ENCODE measurements at places on chromosomes 4 and X.

- no peak for DNase-seq
These were observed 1875.0 kb upstream of the PCDH7 start for GRCh38 chr4:28845158-28845557.

DNA sequence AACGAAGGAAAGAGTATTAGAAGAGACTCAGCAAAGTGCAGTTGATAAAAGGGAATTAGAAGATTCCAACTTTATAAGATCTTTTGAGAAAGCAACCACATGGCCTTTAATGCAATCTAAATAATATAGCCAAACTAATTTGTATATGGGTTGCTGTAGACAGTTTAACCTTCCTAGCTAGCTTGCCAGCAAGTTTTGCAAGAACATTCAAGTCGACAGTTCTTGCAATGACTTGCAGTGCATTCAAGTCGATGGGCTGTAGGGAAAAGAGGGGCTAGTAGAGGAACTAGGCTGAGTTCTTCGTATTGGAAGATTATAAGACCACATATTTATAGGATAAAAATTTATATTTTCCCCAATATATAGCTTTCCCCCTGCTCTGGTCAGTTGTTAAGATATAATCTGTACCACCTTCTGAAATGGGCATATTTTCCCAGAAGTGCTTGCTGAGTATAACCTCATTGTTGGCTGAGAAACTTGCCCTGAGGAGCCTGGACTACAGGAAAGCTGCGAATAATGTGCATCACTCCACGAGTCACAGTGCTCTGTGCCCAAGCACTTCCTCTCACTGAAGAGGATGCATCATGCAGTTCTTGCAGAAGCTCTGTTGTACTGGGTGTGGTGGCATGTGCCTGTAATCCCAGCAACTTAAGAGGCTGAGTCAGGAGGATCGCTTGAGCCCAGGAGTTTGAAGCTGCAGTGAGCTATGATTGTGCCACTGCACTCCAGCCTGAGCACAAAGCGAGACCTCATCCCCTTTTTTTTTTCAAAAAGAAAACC is 56.7 kb downstream of the DOCK11 start:
- DNase-seq: no peak

DNA sequence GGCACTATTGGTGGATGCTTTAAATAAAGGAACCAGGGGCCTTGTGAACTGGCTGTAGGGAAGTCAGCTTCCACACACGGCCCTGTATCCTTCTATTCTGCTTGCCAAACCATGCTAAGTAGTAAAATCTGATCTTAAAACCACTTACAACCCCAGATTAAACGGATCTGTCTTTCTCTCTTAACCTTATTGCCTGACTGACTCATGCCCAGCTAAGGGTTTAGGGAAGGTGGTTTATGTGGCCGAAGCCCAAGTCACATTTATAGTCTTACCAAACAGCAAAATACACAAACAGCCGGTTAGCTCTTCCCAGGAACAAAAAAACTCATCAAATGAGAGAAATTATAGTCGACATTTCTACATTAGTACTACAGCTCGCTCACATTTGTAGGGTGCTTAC is 988.4 kb upstream of the TENM3 start:
- DNase-seq: no peak

DNA sequence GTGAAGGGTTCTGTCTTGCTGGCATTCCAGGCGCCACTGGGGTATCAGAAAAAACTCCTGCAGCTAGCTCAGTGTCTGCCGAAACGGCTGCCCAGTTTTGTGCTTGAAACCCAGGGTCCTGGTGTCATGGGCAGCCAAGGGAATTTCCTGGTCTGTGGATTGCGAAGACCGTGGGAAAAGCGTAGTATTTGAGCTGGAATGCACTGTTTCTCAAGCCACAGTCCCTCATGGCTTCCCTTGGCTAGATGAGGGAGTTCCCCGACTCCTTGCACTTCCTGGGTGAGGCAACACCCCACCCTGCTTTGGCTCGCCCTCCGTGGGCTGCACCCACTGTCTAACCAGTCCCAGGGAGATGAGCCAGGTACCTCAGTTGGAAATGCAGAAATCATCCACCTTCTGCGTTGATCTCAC is 40.1 kb downstream of the NOP14 start:
- no peak for DNase-seq

DNA sequence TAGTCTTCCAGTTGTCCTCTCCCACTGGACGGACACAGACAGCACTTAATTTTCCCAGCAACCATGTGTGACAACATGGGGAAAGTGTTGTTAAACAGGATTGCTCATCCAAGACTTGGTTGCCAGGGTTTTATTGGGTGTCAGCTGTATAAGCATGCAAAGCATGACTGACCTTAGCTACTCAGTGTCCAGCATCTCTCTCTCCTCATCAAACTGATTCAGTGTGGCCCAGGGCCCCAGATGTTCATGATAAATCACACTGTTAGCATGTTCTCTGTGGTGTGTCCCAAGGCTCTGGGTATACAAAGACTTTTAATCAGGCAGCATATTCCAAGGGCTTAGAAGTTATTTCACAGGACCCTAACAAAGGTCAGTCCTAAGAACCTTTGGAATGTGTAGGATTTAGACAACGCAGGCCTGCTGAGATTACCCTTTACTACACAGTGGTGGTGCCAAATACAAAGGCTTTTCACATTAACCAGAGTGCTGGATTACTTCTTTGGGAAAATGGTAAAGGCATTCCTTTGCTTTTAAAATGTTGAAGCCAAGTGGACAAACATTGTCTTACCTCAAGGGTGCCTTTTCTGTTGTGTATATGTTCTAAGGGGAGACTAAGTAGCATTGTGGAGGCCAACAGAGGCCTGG is 213.3 kb downstream of the GLUD2 start:
- DNase-seq: no peak

- DNase-seq: no peak
These were observed 88.0 kb upstream of the MAGEB18 start for GRCh38 chrX:26050099-26050498.

DNA sequence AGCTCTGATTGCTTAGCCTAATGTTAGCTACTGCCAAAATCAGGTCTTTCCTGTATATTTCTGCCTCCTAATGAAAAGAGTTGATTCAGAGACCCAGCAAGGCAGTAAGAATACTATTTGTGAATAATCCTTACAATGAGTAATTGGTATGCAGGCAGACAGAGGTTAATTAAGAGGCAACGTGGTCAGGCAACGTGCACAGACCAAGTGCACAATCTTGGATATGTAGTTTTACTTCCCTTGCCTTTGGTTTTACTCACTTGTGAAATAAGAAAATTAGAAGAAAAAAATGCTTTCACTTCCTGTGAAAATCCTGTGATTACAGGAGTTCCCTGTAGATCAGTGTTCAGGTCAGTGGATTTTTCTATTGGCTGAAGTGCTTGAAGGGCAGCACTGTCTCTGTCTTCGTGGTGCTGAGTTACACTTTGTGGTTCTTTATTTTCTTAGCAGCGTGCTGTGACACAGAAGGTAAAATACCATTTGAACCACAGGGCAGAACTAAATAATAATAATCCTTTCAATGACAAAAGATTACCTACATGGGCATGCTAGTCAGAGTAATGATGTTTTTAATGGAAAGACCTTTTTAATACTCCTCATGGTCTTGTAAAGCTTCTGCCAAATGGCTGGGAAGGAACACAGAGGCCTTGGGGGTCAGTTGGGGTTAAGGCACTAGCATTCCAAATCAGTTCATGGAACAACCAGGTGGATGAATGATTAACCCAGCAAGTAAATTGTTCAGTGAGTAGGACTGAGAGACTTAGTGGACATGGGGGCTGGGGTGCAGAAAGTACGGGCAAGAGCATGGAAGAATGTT is 430.9 kb downstream of the MAPK10 start:
- peak; percentile 9 for DNase-seq

GRCh38 chr4:101604976-101605375 is 185.6 kb upstream of the BANK1 start:
- no peak for DNase-seq

GRCh38 chrX:12978205-12979025 is 3.5 kb downstream of the TMSB4X start:
- peak; percentile 93 for DNase-seq

- no peak for DNase-seq
These were observed 67.2 kb downstream of the SLIT2 start for GRCh38 chr4:20318909-20319277.

- peak; percentile 37 for DNase-seq
These were observed 408 bp downstream of the TMEM33 start for GRCh38 chr4:41935652-41936021.

GRCh38 chr4:22233230-22233629 is 282.6 kb downstream of the ADGRA3 start:
- no peak for DNase-seq

- DNase-seq: no peak
These were observed 74.7 kb upstream of the TBL1X start for GRCh38 chrX:9390121-9390520.

DNA sequence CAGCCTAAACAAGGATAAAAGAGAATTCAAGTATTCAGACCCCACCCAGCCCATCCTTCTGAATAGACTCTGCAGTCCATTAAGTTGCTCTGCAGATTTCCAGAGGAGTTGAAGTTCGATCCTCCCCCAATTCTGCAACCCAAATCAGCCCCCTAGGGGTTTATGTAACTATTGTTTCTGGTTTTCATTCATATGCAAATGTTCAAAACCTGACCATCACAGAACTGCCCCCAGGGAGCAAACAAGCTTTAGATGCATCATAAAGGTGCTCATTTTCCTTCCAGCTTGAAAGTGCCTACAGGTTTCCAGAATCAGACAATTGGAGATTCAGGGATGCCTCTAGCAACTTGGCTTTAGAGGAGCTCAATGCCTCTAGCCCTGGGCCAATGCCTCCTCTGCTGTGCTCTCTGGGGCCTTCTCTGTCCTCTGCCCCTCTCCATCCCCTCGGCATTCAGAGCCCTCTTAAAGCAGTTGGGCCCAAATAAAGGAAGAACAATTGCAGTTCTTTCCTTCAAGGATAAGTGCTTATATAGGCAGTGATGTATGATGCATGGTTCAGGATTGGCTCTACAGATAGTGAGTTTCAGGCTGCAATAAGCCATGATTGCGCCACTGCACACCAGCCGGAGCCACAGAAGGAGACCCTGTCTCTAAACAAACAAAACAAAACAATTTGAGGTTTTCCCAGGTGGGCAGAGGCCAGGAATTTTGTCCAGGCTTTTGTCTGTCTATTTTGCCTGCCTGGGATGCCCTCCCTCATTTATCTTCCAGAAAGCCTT is 23.5 kb upstream of the SPINK2 start:
- peak; percentile 28 for DNase-seq

DNA sequence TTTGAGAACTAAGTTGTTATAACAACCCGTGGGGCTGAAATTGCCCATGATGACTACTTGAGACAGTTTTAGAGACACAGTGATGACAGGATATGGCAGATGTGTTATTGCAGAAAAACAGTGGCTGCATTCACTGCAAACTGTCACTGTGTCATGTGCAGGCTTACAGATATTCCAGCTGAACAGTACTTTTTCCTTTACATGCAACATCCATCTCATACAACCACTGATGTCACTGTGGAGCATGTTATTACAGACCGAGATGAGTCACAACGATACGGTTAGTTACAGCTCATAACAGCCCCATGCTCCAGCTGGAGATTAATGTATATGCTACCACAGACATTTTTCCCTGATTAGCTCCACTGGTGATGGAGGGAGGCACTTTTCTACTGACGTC is 207.4 kb downstream of the TMA16 start:
- peak; percentile 71 for DNase-seq

DNA sequence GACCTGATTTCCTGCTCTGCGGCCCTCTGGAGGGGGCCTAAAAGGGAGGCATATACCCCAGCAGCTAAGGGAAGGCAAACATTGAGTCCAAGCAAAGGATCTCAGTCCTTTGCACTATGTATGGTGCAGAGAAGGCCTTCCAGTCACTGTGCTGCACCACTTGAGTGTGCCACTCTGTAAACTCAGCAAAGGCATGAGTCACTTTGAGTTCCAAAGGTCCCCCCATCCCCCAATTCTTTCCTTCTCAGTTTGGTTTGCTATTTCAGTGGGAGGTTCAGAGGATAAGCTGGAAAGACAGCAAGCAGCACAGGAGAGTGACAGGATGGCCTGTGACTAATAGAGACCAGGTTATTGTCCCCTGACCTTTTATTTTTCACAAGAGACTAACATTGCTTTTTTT is 131.3 kb downstream of the FHDC1 start:
- no peak for DNase-seq

- no peak for DNase-seq
These were observed 87.9 kb upstream of the PSAPL1 start for GRCh38 chr4:7522452-7523220.

DNA sequence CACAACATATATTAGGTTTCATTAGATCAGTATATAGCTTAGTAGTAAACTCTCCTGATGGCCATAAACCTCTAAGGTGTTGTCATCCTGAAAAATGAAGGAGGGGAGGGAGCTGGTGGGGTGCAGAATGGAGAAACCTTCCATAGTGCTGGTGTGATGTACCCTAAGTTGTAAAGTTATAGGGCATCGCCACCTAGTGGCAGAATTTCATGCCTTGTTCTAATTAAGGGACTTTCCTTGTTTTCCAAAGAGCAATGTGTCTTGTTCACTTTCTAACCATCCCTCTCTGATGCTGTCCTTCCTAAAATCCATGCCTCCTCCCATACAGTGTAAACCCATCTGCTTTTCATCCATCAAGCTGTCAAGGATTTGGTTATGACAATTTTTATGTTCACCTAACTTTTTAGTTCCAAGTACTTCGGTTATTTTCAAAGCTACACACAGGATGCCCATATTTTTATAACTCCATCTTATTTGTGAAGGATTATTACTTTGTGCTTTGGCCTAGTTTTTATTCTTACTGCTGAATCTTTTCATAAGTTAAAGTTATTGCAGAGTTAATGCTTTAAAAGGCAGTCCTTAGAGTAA is 4.5 kb downstream of the NBDY start:
- peak; percentile 49 for DNase-seq

DNA sequence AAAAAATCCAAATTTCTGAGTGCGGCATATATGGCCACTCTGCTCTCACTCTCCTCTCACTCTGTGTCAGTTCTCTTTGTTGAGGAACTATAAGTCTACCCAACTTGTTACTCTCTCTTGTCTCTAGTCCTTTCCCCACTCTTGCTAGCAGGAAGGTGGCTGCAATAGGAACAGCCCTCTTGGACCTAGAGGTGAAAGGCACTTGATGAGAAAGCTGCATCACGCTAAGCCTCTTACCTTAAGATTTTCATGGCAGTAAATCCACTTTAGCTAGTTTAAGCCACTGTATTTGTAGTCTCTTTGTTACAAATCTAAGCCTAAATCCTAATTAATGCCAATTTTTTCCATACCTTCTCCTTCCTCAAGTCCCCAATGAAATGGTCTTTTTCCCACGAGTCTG is 189.9 kb downstream of the NKX6-1 start:
- no peak for DNase-seq

DNA sequence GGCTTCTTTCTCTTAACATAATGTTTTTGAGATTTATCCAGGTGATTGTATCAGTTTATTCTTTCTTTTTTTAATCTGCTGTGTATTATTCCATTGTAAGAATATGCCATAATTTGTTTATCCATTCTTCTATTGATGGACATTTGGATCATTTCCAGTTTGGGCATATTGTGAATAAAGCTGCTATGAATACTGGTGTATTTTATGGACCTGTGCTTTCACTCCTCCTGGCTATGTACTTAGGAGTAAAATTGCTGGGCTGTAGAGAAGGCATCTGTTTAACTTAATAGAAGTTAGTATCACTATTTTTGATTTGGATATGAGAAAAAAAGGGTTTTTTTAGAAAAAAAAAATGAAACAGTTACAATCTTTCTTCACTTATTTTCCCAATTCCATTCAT is 50.0 kb upstream of the FAM9C start:
- DNase-seq: no peak
